CD14-positive monocyte (primary cell): ENCODE measurements at places on chromosomes 3 and 15.
A peak's percentile ranks its signal among the peaks of the same experiment; 100 is the strongest.

DNA sequence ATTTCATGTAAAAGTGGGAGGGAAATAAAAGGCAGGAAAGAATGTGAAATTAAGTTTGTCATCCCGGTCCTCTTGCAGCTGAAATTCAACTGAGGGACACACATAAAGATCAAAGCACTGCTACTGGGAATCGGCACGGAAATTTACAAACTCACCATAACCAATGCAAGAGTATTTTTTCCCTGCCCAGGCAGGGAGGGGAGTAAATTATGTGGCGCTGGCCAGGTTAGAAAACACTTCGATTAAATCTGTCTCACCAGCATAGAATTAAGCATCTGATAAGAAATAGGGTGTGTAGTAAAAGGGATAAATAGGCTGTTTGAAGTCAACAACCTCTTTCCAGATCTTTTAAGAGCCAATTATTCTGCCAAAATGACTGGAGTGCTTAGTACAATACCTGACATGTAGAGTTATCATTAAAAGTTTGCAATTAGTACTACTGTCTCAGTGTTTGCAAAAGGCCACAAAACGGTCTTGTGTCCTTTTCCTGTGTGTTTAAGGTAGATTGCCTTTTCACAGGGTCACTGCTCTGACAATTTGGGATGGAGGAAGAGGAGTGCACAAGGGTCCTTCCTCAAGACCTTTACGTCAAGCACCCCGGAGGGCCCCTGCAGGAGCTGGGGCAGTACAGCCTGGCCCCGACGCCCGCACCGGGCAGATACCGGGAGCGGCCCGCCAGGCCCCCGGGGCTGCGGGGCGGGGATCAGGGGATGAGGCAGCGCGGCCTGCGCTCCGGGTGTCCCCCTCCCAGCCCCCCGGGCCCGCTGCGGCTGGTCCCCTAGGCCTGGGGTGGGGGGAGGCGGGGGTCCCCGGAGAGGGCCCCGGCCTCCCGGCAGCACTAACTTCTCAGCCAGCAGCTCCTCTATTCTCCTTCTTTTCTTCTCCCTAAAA, 651 bp downstream of the UBA3 start:
- no peak for DNase-seq

GRCh38 chr15:68418611-68419161, 13.3 kb downstream of the ITGA11 start:
- no peak for DNase-seq

DNA sequence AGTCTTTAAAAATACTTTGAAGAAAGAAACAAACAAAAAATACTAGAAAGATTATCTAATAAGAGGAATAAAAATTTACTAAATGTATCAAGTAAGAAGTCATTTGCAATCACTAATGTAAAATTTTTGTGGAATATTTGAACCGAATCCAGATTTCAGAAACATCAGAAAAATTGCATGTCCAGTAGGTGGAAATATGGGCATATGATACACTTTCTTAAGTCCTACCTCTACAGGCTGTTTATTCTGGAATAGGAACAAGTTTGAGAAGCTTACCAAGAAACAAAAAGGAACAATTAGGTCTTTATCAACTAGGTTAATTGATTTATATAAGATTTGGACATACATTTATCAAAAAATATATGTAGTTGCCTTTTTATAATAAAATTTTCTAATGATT, 292.9 kb upstream of the ROBO1 start:
- DNase-seq = no peak

DNA sequence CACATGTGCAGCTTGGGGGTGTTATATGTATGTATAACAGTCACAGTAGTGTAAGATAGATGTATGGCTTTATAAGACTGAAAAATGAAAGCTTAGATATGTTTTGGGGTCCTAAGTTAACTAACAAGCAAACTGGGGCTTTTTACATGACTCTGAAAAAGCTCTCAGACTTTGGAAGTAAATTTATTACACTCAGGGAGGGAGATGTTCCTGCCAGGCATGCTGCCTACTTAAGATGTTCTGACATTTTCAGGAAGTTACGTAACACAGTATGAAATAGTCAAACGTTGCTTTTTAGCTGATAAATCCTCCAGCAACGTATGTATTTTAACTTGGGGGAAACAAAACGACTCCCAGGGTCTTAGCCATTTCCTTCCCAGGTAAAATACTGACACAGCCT, 1.7 kb upstream of the IFT57 start:
- peak; percentile 46 for DNase-seq

DNA sequence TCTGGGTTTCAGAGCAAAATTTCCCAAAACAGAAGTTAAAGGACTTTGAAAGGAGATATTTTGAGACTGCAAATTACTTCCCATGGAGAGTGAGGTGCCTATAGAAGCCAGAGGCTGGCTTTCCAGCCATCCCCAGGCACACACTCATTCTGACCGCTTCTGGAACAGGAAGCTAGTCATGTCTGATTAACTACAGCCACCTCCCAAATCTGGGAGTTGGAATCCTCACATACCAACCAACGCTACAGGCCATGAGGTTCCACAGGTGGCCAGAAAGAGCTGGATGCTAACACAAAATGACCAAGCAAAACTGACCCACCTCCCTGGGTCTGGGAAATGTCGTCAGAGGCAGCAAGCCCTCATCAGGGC, 87.2 kb downstream of the SNRK start:
- no peak for DNase-seq

- peak; percentile 31 for DNase-seq
Measured at GRCh38 chr15:91853948-91854638, 585 bp downstream of the SLCO3A1 start.
